ENCODE measurements at places on chromosomes 12 and 14.

- no peak for DNase-seq
Measured at GRCh38 chr14:79629411-79630287, 581.7 kb downstream of the DIO2 start.

DNA sequence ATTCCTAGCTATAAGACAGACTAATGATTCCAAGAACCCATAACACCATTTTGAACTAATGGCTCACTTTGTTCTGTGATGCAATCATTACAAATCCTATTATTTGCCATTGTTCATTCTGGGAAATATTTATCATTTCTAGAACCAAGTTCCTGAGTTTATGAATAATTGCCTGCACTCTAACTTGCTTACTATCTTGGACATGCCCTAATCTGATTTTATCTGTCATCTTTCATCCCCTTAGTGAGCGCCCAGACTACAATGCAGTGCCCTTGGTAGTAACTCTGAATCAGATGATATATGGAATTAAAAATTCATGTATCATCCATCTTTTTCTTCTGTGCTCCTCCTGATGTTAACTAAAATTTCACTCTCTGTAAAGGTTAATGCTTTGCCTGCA is 703.1 kb upstream of the MDGA2 start:
- DNase-seq, result no peak

DNA sequence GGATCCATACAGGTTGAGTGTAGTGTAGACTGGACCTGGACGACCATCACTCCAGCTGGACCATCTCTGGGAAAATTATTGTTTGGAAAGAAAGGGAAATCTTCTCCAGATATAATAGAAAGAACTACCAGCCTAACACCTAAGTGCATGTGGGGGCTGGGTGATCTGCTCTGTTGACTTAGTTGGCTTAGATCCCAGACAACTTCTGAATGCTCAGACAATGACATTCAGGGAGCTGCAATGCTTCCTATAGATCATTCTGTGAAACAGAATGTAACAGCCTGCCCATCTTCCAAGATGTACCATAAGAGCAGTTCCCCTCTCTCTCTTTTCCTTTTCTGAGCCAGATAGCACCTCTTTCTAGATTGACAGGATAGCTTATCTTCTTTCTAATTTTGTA is 572.8 kb upstream of the STXBP6 start:
- no peak for DNase-seq

- DNase-seq, result no peak
Measured at GRCh38 chr14:106877517-106877916, 1351.1 kb downstream of the TMEM121 start.

- no peak for DNase-seq
Measured at GRCh38 chr14:61331992-61332657, 10.7 kb downstream of the PRKCH start.

- DNase-seq, result no peak
Measured at GRCh38 chr12:89424389-89424788, 72.1 kb upstream of the DUSP6 start.

DNA sequence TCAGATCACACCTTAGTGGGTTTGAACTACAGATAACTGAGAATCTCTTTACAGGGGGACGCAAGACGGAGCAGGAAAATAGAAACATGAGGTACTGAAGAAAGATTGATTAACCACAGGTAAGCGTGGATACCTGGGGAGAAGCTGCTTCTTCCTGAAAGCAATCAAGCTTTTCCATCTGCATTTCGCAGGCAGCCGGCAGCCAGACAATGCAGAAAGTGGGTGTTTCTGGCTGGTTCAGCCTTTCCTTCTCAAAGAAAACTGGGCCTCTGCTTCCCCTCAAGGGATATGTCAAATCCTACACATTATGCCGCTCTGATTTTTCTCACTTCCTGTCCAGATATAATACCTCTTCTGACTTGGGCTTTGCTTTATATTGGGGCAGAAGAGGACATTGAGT is 39.1 kb upstream of the PPFIA2 start:
- DNase-seq, result no peak

DNA sequence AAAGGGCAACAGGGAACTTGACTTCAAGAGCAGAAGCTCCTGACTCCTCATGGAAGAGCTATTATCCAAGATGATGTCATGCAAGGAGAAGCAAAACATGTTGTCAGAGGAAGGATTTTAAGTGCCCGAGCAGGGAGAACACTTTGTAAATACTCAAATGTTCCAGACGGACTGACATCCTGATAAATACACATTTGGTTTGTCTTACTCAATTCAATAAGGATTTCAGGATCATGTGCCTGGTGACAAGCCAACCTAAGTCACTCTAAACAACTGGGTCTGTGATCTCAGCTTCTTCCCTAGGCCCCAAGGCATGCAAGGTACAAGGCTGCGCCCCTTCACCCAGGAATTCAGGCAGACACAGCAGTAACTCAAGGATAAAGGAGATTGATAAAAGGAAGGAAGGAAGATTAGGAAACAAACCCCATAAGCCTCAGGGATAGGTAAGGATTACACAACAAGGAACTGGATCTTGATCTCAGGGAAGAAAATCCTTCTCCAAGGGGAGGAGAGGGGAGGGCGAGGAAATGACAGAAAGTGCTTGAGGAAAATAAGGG is 26.8 kb upstream of the CEBPE start:
- no peak for DNase-seq

DNA sequence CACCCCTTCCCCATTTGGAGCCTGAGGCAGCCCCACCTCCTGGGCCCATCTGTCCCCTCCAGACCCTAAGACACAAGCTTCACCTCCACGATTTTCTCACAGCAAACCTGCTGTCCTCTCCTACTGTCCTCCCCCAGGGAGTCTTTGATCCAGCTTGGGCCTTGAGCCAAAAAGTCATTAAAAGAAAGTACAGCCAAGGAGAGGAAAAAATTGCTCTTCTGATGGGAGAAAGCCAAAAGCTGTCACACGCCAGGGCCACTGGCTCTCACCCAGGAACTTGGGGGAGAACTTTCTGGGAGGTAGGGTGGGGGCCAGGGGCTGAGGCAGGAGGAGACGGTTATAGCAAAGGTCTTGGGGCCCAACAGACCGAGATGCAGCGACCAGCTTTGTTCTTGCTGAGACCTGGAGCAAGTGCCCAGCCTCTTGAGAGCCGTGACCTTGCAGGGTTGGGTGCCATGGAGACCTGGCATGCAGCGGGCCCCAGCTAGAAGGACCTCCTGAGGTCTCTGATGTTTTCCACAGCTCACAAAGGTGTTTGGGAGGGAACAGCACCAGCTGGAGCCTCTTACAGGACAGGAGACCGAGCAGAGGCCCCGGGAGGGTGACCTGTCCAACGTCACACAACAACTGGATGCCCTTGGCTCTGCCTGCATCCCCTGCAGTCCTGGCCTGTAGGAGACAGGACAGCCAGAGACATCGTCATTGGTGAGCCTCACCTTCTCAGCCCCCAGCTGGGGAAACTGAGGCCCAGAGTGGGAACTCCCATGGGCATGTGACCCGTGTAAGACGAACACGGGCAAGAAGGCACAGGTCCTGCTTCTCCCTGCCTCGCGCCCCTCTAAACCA is 124.5 kb downstream of the CALM1 start:
- no peak for DNase-seq

GRCh38 chr14:56949828-56950227 is 139.5 kb upstream of the OTX2 start:
- DNase-seq, result no peak

GRCh38 chr12:7609495-7609894 is 56.2 kb downstream of the APOBEC1 start:
- DNase-seq, result no peak

GRCh38 chr14:101956179-101956885 is 8.0 kb upstream of the DYNC1H1 start:
- no peak for DNase-seq

- no peak for DNase-seq
Measured at GRCh38 chr14:23550812-23551265, 726 bp downstream of the ZFHX2 start.

DNA sequence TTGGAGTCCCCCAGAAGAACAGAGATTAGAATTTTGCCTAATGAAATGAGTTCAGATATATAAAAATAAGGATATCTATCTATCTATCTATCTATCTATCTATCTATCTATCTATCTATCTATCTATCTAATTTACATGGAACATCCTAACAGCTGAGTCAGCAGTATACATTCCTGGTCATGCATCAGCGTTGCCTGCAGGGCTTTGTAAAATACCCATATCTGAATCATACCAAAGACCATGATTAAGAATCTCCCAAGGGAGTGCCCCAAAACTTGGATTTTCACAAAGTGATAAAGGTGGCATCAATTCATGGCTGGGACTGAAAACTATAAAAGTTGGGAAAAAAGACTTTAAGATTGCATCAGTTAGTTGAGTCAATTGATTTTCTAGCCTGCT is 32.7 kb upstream of the SYT10 start:
- no peak for DNase-seq

GRCh38 chr14:77310026-77310425 is 10.7 kb downstream of the POMT2 start:
- DNase-seq, result no peak

DNA sequence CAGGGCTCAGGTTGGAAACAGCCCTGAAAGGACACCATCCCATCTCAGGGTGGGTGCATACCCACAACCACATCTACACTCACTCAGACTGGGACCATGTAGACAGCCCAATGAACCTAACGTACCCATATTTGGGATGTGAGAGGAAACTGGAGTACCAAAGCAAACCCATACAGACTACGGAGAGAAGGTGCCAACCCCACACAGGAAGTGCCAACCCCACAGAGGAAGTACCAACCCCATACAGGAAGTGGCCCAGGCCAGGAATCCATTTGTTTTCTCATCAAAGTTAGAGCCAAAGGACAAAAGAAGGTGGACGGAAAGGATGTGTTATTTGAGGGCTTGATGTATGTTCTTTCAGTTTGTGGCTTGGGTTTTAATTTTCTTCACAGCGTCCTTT is 19.5 kb upstream of the SPIC start:
- no peak for DNase-seq

DNA sequence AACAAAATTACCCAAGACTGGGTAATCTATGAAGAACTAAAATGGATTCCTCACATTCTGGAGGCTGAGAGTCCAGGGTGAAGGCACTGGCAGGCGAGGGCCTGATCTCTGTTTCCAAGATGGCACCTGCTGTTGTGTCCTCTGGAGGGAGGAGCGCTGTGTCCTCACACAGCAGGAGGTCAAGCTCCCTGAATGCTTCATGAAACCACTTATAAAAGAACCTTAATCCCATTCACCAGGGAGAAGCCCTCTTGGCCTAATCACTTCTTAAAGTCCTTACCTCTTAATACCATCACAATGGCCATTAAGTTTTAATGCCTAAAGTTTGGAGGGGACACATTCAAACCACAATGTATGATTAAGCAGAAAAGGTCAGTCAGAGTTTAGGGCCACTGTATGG is 172.4 kb downstream of the EMP1 start:
- DNase-seq, result no peak

DNA sequence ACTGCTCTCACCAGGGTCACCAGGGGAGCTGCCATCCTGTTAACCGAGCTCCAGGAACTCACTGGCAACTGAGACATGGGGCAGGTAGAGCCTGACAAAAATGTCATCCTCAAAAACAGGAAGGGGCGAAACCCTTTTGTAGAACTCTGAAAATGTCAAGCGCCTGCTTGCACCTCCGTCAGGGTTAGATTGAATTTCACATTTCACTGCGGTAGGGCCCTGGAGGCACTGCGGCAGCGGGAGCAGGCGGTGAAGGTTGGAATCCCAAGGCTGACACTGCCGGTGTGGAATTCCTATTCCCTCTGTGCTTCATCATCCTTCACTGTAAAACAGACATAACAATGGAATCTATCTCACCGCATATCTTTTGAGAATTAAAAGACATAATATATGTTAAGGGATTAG is 142.8 kb upstream of the TMCC3 start:
- no peak for DNase-seq

DNA sequence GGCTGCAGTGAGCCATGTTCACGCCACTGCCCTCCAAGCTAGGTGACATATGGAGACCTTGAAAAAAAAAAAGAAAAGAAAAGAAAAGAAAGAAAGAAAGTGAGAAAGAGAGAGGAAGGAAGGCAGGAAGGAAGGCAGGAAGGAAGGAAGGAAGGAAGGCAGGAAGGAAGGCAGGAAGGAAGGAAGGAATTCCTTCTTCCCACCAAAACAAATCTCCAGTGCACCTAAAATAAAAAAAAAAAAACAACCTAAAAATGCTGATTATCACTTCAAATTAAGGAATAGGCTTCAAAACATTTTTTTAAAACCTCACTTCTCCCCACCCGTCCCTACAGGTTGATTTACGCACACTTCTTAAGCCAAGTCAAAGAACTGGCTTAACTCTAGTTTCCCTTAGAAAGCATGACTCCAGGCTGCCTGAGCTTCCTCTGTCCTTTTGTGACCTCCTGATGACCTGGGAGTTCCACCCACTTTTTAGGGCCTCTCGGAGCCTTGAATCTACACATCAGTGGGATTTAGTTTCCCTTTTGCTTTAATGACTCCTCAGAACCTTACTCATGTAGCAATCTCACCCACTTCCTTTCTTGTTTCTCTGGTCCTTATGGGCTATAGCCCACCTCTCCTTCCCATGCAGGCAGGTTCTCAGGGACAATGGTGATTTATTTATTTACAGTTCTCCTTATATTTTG is 18.6 kb downstream of the DUSP6 start:
- no peak for DNase-seq

DNA sequence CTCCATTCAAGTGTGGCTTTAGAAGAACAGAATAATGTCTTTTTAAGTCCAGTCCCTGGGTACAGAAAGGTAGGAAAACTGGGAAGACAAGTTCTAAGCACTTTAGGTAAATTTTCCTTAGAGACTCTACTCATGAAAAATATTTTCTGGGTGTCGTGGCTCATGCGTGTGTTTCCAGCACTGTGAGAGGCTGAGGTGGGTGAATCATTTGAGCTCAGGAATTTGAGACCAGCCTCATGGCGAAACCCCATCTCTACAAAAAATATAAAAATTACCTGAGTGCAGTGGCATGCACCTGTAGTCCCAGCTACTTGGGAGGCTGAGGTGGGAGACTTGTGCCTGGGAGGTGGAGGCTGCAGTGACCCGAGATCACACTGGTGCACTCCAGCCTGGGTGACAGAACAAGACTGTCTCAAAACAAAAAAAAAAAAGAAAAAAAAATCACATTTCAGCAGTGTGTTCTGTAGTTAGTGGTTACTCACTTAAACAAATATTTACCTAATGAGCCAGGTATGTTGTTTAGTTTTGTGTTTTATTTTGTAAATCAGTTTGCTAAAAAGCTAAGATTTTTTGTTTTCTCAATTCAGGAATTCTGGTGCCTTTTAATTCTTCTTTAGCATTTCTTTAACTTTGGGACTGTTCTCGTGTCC is 52.3 kb upstream of the RD3L start:
- no peak for DNase-seq

DNA sequence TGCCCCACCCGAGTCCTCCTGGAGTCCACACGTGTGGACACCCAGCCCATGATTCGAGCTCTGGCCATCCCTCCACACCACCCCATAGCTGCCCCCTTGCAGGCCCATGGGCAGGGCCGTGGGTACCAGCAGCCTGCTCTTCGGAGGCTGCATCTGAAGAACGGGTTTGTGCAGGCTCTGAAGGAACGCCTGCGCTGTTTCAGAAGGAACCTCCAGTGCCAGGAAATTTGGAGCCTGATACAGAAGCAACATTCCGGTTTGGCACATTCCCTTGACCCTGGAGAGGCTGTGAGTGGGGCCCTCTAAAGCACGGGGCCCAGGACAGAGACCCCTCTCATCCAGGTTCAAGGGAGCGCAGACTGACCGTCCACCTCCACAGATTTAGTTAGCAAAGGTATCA is 57.0 kb downstream of the ZNF664 start:
- DNase-seq, result no peak

- no peak for DNase-seq
Measured at GRCh38 chr12:107654873-107655272, 30.7 kb upstream of the PWP1 start.

GRCh38 chr12:121494093-121494787 is 86.6 kb downstream of the KDM2B start:
- DNase-seq, result no peak
